ENCODE measurements at places on chromosomes 7 and 10.

GRCh38 chr10:11697718-11698527 lies 44.3 kb upstream of the ECHDC3 start:
- DNase-seq, result no peak

- no peak for DNase-seq
Observed at GRCh38 chr7:157704365-157704764, 367.6 kb downstream of the DNAJB6 start.

DNA sequence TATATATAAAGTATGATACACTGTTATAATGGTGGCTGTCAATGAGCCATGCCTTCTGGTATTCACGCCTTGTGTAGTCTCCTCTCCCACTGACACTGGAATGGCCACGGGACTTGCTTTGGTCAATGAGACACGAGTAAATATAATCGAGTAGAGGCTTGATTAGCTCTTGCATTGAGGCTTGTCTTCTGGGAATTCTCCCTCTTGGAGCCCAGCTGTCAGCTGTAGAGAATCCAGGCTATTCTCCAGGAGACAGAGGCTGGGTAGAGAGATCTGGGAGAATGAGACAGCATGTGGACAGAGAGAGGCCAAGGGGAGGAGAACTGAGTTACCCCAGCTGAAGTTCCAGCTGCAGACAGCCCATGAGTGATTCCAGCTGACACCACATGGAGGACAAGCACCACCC lies 25.2 kb upstream of the PLCE1 start:
- DNase-seq, result no peak

DNA sequence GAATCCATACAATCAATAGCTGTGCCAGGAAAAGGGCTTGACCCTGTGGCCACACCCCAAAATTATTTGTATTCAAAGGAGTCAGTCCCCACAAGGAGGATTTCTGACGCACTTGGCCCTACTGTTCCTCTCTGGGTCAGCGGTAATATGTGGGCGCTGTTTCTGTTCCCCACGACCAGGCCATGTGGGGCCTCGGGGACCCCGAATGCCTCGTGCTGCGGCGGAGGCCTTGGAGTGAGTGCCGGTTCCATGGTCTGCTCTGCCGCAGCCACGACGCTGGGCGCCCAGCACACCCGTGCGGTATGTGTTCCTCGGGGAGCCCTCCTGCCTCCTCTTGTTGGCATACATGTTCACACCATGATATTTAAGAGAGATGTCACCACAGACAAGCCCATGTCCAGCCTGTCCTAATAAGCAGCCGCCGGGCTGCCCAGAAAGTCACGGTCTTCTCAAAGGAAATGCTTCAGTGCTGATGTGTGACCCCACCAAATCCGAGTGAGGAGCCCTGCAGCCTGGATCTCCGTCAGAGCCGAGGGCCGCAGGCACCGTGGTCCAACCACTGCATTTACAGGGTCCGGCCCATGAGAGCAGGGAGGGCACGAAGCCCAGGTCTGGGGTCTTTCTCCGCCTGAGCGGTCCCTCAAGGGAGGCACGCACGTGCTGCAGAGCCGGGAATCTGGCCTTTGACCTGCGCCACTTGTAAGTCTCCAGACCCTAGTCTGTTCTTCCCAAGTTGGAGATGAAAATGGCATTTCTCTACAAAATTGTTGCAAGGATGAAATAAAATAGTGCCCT lies 36.0 kb downstream of the EN2 start:
- no peak for DNase-seq

DNA sequence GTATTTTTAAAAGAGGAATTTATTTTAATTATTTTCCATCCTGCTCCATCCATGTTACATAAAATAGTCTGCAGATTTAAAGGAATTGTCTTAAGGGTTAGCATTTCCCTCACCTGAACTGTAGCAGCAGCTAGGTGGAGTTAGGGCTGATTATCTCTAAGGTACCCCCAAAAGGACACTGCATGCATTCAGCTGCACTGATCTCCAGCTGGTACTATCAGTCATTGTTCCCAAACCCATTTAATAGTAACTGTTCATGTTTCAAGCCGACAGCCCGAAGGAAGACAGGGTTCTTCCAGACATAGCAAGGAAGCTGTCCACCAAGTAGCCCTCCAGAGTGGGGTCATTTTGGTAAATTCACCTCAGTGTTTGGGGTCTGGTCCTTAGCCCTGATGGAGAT lies 48.7 kb downstream of the FAM171A1 start:
- DNase-seq, result no peak

DNA sequence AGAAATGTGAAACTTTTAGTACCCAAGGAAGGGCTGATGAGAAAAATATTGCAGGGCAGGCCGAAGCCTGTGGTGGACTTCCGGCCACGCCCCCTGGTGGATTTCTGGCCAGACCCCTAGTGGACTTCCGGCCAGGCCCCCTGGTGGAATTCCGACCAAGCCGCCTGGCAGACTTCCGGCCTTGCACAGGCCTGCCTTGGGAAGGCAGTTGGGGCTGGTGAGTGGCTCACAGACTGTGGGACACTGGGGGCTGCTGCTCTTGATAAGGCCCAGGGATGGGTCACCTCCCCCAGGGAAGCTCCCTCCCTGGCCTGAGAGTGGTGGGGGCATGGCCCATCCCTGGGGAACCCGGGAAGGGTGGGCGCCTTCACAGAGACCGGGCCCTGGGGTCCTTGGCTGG lies 116.4 kb upstream of the MKI67 start:
- DNase-seq, result no peak

DNA sequence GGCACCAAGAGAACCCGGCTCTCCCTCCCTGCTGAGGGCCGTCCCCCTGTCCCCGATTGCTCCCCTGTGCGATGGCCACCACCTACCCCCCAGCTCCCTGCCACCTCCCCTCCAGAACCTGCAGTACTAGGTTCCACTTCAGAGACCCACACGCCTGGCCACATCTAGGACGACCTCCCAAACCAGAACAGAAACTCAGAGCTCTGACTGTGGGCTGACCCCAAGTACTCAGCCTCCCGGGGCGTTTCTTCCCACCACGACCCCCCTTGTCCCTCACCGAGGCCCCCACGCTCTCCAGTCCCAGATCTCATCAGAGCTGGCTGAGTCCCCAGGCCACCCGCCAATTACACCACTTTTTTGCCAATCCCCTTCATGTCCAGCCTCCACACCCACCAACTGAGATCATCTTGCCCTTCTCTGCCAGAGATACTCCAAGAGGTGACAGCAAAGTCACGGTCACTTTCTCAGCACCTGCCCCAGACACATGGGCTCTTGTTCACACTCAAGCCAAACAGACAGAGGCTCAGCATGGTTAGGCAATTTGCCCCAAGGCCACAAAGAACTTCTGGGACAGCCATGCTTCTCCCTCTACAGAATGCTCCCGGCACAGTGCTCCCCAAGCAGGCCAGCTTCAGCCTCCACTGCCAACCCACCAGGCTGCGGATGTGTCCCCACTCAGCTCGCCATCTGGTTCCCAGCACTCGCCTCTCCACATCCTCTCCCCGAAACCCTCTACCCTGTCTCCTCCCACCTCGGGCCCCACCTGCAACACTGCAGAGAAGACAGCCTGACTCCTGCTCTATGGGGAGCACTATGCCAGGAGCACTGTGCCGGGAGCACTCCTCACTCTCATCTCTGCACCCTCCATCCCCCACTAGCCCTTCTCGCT lies 4.7 kb downstream of the TMEM120A start:
- DNase-seq, result no peak

DNA sequence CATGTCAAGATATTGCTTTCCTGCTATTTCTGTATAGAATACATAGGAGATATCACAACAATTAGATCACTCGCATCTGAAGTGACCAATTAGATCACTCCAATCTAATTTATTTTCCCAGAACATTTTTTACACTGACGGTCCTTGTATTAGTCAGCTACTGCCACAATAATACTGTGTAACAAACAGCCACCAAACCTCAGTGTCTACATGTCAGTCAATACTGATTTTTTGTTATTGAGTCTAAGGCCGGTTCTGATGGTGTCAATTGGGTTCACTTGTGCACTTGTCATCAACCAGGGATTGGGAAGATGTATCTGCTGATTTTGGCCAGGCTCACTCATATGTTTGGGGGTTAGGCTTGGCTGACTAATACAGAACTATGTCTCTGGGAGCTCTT lies 275.9 kb upstream of the NFE2L3 start:
- DNase-seq, result no peak

- no peak for DNase-seq
Observed at GRCh38 chr10:118793545-118793944, 38.8 kb upstream of the CACUL1 start.

- DNase-seq, result no peak
Observed at GRCh38 chr10:78861529-78862327, 207.0 kb upstream of the ZMIZ1 start.

DNA sequence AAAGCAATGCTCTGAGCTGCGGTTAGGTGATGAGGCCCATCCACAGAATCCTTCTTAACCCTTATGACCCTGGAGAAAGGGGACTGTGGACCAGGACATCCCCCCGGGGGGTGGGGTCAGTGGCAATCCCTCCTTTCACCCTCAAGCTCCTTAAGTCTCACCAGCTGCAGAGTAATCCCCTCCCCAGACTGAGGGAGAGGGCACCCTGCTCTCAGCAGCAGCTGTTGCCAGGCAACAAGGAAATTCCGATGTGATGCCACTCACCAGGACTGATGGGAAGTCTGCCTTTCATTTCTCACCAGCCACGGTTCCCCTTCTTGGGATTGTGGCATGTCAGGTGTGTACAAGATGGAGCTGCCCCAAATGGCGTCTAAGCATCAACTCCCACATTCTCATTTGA lies 129.6 kb downstream of the DOCK1 start:
- DNase-seq, result no peak

- DNase-seq, result no peak
Observed at GRCh38 chr10:18043148-18044006, 91.7 kb downstream of the SLC39A12 start.

DNA sequence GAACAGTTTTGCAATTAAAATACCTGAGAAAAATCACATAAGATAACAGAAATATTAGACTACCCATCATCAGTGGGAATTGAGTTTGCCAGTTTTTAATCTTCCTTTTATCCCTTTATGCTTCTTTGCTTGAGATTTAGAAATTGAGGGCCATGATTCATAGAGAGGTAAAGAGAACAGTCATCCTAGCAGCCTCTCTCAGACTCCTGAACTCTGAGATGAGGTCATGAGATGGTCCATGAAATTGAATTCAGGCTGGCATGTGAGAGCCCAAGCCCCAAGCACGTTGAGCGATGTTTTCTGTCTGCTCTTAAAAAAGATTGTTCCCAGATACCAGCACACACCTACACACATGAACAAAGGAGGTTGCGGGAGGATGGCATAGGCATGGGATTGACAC lies 91.1 kb downstream of the CREB5 start:
- DNase-seq, result no peak

GRCh38 chr7:47088329-47089067 lies 493.4 kb downstream of the TNS3 start:
- DNase-seq, result peak; percentile 46

DNA sequence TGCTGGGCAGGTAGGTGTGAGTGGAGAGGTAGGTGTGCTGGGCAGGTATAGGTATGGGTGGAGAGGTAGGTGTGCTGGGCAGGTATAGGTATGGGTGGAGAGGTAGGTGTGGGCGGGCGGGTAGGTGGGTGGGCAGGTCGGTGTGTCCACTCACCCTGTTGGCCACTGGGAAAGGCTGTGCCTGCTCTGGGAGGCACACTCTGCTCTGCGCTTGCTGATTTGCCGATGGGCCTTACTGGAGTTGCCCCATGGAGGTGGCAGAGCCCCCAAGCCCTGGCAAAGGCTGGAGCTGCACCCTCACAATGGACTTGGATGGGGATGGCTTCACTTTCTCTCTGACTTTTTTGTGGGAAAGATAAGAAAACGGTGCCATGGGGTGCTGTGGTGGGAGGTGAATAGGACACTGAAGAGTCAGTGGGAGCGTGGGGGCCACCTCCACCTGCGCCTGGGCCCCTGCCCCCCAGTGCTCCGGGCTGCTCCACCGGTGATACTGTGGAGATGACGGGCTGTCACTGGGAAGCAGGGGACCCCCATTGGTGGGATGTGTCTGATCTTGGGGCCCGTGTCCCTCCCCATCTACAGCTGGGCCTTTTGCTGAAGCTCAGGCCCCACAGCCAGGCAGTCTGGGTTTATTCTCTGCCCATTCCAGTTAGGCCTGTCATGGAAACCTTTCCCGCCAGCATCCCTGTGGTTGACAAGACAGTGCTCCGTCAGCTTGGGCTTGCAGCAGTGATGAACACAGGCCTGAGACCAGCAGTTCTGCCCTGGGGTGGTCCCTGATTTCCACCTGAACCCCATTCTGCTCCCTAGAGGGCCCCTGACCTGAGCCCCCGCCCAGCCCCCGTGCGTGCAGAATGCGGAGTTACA lies 75.0 kb downstream of the NKX6-2 start:
- DNase-seq, result no peak

- DNase-seq, result peak; percentile 70
Observed at GRCh38 chr7:87216701-87217508, 2.6 kb downstream of the TMEM243 start.

GRCh38 chr7:48179496-48180030 lies 8.3 kb downstream of the ABCA13 start:
- no peak for DNase-seq

- DNase-seq, result no peak
Observed at GRCh38 chr7:115476671-115477181, 553.8 kb downstream of the TFEC start.

DNA sequence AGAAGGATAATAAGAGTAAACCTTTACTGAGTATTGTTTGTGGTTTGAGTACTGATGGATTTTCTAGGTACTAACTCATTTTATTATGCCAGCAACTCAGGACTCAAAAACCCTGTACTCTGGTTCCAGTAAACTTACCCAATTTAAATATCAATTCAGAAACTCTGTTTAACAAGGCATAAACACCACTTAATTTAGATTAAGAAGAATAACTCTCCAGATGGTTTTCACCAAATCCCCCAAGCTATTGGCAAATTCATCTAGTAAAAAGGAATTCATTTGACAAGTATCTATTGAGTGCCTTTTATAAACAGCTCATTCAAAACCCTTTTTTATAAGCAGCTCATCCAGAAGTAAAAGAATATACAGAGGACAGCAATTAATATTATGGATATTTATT lies 572.4 kb downstream of the PHTF2 start:
- no peak for DNase-seq

GRCh38 chr7:115840702-115841101 lies 189.9 kb downstream of the TFEC start:
- no peak for DNase-seq

DNA sequence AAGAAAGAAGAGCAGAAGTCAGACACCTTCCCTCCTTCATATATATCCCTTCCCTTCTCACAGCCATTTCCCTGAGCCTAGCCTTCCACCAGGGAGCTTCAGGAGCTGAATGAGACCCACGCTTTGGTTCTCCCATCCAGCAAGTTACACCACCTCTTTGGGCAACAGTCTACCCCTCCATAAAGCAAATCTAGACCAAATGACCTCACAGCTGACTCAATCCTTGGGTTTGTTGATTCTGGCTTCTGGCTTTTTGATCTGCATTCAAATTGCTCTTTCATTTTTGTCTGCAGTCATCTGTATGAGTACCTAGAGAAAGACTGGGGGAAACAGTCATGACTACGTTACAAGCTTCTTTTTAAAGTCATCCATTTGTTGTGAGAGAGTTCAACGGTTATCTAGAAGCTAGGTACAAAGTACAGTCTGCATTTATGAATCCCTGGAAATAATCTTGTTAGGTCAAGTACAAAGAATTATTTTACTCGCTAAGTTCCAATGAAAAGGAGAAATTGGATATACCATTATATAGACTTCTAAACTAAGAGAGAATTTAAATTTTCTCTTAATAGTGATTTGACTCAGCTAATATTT lies 86.3 kb downstream of the RAB11FIP2 start:
- no peak for DNase-seq

All from MM.1S (cell line).